HFFc6 (cell line): ENCODE measurements at places on chromosomes 5 and 9. TPM values are rescaled to one million over a fixed set of nuclear protein-coding genes. Genes with fewer than 3 reads are reported as not detected.

- DNase-seq: no peak
- H3K27me3 ChIP-seq: peaks cover 2% of the 10 kb centered on the region; the same call in 1 of the 2 replicates
- no peak overlapping the region for H3K4me3 ChIP-seq
- peaks cover 27% of the 10 kb centered on the region for H3K4me1 ChIP-seq
Measured at GRCh38 chr9:4979239-4979638, 5.8 kb upstream of the JAK2 start.

DNA sequence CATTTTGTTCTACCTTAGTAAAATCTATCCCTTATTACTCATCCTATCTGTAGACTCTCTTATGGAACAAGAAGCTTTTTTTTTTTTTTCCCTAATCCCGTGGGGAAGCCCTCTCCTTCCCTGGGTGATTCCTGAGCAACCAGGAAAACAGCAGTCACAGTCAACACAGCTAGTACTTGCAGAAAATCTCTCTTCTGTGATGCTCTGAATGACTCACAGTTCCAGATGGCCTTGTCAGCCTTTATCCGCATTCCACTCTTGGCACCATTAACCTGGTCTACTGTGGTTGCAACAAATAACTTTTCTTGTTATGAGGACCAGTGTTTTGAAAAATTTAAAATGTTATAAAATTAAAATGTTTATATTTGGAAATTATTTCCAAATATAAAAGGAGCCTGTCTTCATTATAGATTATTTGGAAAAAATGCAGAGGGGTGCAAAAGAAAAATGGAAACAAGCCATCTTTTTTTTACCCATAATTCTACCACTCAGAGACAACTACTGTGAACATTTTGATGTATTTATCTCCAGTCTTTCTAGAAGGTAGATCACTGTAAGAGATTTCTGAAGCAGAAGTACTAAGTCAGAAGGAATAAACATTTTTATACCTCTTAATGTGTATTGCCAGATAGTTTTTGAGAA, 486.7 kb downstream of the RAB3C start:
- peak overlapping the region; percentile 80 for H3K27ac ChIP-seq
- peak; percentile 89 for DNase-seq
- H3K4me3 ChIP-seq: no peak overlapping the region
- no peaks in the 10 kb centered on the region; the same call in 1 of the 2 replicates for H3K36me3 ChIP-seq

MARCOL gene
- total RNA-seq: not detected in 3 replicates

PCDHB3 gene
- 0.32 to 0.61 TPM (median 0.39 TPM) in 3 replicates for total RNA-seq

- H3K36me3 ChIP-seq: peaks cover 38% of the 10 kb centered on the region
- H3K27ac ChIP-seq: no peak overlapping the region
- no peaks in the 10 kb centered on the region for H3K27me3 ChIP-seq
- no peak overlapping the region for H3K4me3 ChIP-seq
- H3K4me1 ChIP-seq: peaks cover 92% of the 10 kb centered on the region
- DNase-seq: no peak
Measured at GRCh38 chr5:33688526-33688925, 203.3 kb downstream of the ADAMTS12 start.

PLPP7 gene
- total RNA-seq: 1.2 to 10.8 TPM (median 8.9 TPM) in 3 replicates

DNA sequence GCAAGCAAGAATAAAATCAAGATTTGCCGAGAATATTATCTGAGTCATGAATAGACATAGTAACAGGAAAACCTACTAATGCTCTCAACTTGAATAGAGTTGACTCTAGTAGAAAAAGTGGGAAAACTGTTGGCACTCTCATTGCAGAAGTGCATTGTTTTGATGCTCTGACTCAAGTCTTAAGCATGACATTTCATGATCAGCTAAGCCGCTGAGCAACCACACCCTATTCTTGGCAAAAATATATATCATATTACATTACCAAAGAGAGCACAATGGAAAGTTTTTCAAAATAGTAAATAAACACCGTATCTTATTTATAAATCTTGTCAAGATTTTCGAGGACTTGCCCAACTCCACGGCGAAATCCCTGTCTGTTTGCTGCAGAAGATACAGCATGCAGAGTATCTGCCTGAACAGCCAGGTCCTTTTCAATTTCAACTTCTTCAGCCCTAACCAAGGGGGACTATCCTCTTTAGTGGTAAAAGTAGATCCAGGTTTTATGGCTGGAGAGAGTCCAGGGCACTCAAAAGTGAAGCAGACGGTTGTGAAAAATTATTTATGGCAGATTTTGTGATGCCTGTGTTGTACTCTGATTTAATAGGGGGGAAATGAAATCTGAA, 13.9 kb upstream of the ADAMTSL1 start:
- H3K4me3 ChIP-seq: peak overlapping the region; percentile 48
- peak; percentile 86 for DNase-seq
- no peaks in the 10 kb centered on the region for H3K36me3 ChIP-seq
